ENCODE measurements at places on chromosomes 2 and 18.

DNA sequence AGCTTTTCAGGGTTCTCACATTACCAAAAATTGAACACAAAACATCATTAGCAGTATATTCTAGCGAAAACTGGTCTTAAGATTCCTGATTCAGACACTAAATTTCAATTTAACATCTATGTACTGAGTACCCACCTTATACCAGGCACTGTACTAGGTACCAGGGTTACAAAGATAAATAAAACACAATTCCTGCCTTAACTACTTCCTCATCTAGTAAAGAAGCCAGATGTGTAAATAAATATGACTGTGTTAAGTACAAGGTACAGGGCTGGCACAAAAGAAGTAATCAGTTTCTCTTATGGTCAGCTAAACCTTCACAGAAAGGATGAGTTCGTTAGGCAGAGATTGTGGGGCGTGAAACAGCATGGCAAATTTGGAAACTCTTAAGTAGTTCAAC lies 6.1 kb downstream of the FARSB start:
- no peak for DNase-seq

DNA sequence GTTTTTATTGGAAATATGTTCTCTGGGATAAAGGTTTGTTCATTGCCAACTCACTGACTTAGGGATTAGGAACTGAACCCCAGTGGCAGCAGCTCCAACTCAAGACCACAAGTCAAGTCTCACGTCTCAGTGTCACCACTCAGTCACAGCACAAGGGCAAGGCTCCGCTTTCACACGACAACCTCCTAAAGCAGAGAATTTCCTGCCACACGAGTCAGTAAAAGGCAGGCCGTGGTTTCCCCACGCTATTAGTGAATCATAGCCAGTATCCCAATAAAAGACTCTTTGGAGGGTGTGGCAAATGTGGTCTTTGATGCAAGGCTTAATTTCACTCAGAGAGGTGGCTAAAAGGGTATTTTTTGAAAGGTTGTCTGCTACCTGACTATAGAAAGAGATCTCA lies 57.6 kb downstream of the PIEZO2 start:
- DNase-seq: no peak

DNA sequence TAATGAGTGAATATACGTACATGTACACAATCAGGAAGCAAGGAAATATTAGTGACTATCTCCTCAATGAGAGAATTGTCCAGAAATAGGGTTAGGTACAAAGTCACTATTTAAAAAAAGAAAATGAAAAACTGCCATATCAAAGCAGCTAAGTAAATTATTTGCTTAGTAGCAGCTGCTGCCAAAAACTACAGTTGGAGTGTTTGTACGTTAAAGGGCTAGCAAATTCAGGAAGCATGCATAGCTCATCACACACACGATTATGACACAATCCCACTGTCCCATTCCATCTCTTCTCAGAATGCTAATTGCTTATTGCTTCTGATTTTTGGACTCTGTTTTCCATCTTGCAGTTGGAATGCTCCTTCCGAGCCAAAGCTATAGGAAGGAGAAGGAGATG lies 2012.5 kb upstream of the LRRTM1 start:
- no peak for DNase-seq

- DNase-seq: no peak
These were observed 291.8 kb upstream of the HS6ST1 start for GRCh38 chr2:128610496-128610895.

GRCh38 chr2:100856732-100857131 lies 36.8 kb downstream of the NPAS2 start:
- no peak for DNase-seq

DNA sequence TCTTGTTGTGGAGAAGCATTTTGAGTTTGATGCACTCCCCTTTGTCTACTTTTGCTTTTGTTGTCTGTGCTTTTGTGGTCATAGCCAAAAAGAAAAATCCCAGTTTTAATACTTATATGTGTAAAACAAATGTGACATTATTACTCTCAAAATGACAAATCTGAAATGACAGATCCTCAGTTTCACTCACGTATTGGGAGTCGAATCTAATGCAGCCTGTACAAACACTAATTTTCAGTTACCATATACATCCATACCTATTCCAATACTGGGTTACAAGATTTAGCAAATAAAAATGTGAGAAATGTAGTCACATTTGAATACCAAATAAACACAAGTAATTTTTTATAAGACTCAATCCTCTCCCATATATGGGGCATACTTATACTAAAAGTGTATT lies 148.2 kb upstream of the ZNF516 start:
- DNase-seq: no peak

DNA sequence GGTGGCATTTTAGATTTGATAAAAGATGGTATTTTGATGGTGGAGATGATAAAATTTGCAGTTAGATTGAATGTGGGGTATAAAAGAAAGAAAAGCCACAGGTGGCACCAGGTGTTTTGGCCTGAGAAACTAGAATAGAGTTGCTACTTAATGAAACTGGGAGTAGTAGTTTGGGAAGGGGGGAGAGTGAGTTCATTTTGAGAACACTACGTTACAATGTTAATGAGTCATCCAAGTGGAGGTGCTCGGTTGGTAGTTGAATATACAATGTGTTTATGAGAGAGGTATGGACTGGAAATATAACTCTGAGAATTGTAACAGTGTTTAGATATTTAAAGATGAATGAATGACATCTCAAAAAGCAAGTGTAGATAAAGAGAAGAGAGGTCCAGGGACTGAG lies 26.4 kb downstream of the EPG5 start:
- DNase-seq: no peak

- no peak for DNase-seq
These were observed 195.3 kb upstream of the EPHA4 start for GRCh38 chr2:221767106-221768012.

DNA sequence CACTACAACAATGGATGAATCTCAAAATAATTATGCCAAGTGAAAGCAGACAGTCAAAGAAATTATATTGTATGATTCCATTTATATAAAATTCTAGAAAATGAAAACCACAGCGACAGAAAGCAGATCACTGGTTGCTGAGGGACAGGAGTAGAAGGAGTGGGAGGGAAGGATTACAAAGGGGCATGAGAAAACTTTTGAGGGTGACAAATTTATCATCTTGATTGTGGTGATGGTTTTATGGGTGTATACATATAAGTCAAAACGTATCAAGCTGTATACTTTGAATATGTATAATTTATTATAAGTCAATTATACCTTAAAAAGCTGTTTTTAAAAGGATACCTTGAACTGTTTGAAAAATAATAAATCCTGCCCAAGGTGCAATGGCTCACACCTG lies 27.7 kb downstream of the ATF2 start:
- no peak for DNase-seq

DNA sequence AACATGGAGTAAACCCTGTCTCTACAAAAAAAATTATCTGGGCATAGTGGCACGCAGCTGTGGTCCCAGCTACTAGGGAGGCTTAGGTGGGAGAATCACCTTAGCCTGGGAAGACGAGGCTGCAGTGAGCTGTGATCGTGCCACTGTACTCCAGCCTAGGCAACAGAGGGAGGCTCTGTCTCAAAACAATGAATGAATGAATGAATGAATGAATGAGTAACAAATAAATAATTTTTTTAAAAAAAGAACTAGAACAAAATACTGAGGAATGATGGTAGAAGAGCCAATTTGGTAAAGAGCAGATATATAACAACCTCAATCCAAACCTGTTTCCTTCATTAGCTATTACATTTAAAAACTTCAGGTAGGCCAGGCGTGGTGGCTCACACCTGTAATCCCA lies 60.1 kb downstream of the STRN start:
- no peak for DNase-seq

DNA sequence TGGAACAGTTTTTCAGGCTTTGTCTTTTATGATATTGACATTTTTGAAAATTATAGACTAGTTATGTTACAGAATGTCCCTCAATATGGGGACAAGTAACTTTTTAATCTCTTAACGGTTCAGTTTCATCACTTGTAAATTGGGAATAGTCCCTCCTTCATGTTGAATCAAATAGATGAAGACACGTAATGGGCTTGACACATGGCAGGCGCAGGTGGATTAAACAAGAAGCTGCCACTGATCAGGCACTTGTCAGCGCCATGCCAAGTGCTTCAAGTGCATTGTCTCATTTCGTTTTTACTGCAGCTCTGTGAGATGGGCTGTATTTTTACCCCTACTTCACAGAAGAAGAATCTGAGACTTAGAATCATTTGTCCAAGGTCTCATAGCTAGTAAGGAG lies 9.5 kb upstream of the SMAD4 start:
- no peak for DNase-seq

- no peak for DNase-seq
These were observed 322.8 kb downstream of the STK39 start for GRCh38 chr2:167924556-167924955.

GRCh38 chr18:54736981-54737380 lies 91.3 kb upstream of the RAB27B start:
- DNase-seq: no peak

DNA sequence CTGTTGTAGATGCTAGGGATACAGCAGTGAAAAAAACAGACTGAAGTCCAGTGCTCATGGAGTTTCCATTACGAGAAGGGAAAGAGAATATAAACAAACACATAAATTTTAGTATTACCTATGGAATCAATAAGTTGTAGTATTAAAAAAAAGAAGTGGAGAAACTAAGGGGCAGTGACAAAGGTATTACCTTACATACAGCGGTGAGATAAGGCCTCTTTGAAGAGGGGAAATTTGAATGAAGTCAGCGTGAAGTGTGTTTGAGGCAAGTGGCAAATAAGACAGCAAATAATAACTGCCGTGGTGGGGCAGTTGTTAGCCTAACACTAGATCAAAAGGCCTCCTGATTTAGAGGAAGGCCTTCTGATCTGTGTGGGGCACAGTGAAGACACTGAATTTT lies 57.9 kb downstream of the TLK1 start:
- DNase-seq: peak; percentile 89

- no peak for DNase-seq
These were observed 204.5 kb upstream of the SPRED2 start for GRCh38 chr2:65636813-65637483.

- DNase-seq: no peak
These were observed 61.5 kb downstream of the VRK2 start for GRCh38 chr2:58107803-58108710.

DNA sequence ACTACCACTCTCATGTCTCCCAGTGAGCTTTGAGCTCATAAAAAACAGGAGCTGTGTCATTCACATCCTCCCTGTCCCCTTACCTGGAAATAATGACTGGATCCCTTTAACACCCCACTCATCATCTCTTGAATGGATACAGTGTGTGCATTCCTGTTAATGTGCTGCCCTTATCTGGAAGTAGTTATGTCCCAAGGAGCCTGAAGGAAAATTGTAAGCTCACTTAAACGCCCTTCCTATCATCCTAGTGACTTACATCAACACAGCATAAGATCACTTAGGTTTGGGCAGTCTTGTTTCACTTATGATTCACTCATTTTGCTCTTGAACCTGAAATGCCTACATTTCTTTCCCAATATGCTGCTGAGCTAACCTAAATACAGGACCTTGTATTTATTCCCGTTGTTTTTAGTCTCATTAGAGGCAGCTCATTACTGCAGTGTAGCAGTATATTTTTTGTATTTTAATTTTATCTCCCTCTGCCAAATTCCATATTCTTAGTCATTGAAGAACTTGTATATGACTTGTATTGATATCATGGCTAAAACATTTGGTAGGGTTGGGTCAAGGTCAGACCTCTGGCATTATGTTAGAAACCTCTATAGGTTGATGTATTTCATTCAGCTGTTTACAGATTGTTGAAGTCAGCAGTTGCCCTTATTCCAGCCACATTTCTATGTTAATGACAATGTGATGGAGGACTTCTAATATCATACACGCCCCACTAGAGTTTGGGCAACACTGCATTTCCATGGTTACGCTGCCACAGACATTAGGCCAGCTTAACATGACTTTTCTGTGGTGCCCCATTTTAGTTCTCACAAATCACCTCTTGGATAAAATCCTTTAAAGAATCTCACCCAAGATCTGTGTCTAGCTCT lies 72.9 kb downstream of the PKP4 start:
- DNase-seq: no peak

DNA sequence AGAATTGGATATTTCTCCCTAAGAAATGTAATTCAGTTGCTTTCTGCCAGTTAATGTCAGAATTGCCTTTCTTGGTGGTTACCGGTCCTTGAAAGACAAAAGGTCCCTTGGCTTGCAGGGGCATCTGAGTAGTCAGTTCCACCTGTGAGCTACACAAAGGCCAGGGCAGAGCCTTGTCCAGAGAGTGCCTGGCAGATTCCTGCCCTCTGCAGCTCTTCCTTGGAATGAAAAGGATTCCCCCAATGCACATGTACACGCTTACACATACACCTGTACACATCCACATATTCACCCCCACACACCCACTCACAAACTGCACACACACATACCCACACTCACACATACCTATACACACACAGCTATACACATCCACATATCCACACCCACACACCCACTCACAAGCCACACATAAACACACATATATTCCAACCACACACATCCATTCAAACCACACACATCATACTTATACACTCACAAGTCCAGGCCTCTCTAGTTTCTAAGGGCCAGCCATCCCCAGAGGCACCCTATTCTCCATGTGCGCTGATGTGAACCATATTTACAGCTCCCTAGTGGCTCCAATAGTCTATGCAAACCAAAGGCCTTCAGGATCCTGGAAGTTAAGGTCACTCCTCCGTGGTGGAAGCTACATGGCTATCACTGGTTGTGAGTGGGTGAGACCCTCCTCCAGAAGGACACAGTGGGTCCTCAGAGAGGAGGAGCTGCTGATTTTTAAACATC lies 9.6 kb downstream of the CYRIA start:
- no peak for DNase-seq

DNA sequence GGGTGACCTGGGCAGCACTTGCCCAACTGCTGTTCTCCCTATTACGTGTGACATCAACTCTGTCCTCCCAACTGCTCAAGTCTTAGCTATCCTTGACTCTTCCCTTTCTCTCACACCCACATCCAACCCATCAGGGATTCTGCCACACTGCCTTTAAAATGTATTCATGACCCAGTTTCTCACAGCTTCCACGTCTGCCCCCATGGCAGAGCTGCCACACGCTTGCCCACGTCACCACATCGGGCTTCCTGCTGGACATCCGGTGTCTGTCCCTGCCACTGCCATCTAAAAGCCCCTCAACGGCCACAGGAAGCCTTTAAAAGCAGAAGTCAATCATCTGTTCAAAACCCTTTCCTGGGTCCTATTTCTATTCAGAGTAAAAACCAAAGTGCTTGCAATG lies 233.1 kb upstream of the POU3F3 start:
- DNase-seq: no peak

DNA sequence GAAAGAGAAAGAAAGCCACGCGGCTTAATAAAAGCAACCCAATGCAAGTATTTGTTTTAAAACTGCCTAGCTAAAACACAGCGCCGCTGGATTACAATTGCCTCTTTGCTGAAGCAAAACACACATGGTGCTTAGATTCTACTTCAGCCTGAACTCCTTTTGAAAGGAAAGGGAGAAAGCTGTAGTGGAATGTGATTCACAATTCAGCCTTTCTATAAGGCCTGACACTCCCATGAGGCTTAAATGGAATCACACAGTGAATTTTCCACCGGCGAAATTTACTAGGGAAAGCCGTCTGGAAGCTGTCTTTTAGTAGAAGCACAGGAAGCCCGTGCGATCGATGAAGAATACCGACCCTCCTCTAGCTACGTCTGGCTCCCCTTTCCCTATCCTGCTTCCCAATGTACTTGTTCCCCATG lies 348.0 kb downstream of the DLGAP1 start:
- no peak for DNase-seq

GRCh38 chr2:170332676-170333402 lies 154.9 kb downstream of the MYO3B start:
- no peak for DNase-seq

GRCh38 chr2:32931945-32932709 lies 14.6 kb upstream of the LTBP1 start:
- DNase-seq: no peak
